ENCODE measurements at places on chromosomes 7 and 10.

- no peak for DNase-seq
These were observed 5.3 kb downstream of the PTF1A start for GRCh38 chr10:23197416-23197861.

DNA sequence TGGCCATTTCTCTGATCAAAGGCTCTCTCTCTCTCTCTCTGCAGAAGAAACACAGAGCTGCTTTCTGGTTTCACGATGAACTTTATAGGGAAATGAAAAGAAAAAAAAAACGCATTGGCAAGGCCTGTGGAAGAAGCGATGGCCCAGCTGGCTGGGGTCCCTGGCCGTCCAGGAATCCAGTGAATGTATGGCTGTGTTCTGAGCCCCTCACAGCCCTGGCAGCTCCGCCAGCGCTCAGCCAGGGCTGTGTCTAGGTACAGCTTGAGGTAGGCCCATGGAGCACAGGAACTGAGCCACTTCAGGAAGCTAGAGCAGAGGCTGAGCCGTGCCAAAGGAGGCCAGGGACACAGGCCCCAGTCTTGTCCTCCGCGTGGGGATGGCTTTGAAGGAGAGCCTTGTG, 13.1 kb upstream of the UCMA start:
- DNase-seq, result no peak

- no peak for DNase-seq
These were observed 177.2 kb downstream of the TAX1BP1 start for GRCh38 chr7:27917119-27917518.

GRCh38 chr10:69716711-69717560, 84.8 kb upstream of the COL13A1 start:
- DNase-seq, result peak; percentile 49

DNA sequence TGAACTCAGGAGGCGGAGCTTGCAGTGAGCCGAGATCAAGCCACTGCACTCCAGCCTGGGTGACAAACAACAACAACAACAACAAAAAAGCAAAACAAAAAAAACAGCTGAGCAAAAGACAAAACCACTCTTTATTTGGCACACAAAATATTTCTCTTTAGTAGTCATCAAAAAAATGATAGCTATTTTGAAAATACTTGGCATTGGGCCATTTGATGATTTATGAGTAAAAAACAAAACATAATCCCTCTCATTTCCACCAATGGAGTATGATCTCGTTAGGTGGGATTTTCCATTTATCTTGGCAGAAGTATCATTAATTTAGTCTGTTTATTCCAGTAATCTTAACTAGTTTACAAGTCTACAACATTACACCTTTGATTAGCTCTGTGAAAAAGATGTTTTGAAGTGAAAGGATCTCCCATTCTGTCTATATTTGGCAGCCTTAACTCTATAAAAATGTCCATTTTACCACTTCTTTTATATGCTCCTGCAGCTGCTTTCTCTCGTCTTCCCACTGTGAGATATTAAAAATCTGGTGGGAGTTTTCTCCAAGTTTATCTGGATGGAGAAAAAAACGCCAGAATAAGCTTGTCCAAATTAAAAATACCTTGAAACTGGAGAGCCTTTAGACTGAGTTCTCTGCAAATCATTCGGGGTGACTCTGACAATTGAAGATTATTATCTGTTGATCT, 58.8 kb upstream of the AGMO start:
- DNase-seq, result no peak

- DNase-seq, result no peak
These were observed 96.3 kb downstream of the CDK14 start for GRCh38 chr7:90692396-90692795.

- DNase-seq, result no peak
These were observed 24.0 kb upstream of the HSPA12A start for GRCh38 chr10:116766241-116766827.

DNA sequence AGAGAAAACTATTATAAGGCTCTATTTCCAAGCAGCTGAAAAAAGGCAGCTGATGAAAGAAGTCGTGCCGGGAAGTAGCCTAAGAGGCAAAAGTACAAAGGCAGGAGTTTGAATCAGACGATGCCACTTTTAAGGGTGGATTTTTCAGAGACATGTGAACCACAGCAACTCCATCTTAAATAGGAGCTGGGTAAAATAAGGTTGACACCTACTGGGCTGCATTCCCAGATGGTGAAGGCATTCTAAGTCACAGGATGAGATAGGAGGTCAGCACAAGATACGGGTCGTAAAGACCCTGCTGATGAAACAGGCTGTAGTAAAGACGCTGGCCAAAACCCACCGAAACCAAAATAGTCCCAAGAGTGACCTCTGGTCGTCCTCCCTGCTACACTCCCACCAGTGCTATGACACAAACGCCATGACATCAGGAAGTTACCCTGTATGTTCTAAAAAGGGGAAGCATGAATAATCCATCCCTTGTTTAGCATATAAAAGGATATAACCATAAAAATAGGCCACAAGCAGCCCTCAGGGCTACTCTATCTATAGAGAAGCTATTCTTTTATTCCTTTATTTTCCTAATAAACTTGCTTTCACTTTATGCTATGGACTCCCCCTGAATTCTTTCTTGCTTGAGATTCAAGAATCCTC, 45.5 kb upstream of the PRSS1 start:
- no peak for DNase-seq

DNA sequence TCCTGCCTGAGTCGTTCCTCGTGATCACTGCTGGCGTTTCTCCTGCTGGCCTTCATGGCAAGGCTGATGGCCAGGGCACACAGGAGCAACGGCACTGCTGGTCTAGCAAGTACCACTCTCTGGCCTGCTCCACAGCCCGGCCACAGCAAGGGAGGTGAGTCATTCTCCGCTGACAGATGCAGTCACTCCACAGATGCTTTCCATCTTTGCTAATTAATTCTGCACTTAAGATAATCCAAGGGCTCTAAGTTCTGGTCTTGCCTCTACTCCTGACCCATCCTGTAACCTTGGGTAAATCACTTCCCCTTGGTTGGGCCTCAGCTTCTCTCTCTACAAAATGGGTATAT, 244.4 kb downstream of the RPS24 start:
- peak; percentile 60 for DNase-seq

DNA sequence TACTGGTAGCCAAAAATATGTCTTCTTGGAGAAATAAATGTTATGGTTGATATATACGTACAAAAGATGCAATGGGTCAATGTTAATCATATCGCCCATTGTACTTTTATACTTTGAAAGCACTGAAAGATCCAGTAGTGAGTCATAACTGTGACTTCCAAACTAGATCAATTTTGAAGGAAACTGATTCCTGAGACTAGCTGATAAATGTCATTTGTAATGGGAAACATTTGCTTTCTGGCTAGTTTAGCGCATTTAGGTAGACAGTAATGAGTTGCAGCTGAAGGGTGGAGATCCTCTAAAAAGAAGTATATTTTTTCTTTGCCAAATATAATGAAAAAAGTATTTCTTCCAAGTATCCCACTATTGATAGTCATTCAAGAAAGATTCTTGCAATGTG, 53.5 kb upstream of the ARHGAP21 start:
- no peak for DNase-seq

DNA sequence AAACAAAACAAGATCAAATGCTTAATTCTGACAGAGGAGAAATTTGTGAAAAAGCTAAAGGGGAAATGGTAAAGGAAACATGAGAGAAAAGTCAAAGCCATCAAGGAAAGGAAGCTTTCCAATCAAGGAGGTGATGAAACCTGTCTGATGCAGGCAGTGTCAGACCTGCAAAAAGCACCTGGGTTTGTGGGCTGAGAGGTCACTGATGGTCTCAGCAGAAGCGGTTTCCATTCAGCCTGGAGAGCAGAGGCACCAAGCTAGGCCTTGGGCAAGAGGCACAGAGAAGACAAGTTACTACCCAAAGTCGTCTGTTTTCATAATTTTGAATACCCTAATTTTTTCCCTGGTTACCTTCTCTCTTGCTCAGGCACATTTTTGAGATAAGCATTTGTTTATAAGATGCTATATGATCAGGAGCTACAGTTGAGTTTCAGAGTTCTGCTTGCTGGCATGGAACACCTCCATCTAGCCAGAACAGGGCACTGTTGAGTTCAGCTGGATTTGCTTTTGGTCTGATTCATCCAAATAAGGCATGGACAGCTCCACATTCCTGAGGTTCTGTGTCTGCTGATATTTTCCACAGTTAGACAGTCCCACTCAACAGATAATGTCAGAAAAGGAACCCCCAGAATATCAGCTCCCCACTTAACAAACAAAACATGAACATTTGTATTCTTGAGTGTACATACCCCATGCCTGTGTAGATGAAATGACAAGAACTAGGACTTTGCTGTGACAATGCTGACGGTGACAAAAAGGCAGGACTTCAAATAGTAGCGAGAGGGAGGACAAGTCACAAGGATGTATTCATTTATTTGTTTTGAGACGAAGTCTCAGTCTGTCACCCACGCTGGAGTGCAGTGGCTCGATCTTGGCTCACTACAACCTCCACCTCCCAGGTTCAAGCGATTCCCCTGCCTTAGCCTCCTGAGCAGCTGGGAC, 4.9 kb upstream of the PPIA start:
- no peak for DNase-seq
